Spleen (tissue), 13 donors: ENCODE measurements at places on chromosomes 7 and 10. TPM values are rescaled to one million over a fixed set of nuclear protein-coding genes. Genes with fewer than 3 reads are reported as not detected.

The DOCK4 gene
- 14.9 TPM for total RNA-seq

The AKR1B15 gene
- total RNA-seq = not detected

The NUTM2B gene
- total RNA-seq = 2.6 TPM

DNA sequence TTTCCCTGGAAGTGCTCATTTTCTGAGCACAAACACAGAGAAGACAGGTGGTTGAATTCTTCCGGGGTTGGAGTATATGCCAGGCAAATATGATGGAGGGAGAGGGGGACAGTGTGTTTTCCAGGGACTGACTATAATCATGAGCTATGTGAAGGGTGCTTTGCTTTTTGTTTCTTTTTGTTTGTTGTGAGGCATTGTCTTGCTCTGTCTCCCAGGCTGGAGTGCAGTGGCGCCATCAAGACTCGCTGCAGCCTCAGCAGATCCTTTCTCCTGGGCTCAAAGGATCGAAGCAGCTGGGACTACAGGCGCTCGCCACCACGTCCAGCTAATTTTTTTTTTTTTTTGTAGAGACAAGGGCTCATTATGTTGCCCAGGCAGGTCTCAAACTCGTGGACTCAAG, 47.3 kb upstream of the CPN1 start:
- H3K4me3 ChIP-seq = no peak overlapping the region
- no peaks in the 10 kb centered on the region for H3K4me1 ChIP-seq
- peak overlapping the region; percentile 51 for H3K27ac ChIP-seq
- no peaks in the 10 kb centered on the region for H3K36me3 ChIP-seq

DNA sequence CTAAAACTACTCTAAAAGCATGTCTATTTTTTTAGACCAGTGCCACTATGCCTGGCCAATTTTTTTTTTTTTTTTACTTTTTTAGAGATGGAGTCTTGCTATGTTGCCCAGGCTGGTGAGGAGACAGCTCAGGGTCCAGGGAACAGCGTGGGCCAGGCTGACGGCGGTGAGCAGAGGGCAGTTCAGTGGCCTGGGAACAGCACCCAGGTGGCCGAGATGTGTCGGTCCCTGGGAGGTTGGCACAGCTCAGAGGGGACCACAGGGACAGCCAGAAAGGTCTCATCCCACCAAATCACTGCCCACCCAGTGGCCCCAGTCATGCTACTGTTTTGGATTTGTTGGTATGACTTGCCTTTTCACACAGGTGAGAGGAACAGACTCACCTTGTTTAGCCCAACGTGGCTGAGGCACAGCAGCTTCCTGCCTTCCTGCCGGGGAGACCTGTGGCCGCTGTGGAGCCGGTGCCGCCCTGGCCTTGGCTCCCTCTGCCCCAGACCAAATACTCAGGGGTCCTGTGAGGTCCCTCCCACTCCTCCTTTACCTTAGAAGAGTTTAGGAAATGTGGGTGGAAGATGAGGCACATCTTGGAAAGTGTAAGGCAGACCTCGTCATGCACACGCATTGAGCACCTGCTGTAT, 109.6 kb downstream of the PTPRE start:
- no peak overlapping the region for H3K27ac ChIP-seq
- no peak overlapping the region for H3K4me3 ChIP-seq
- H3K27me3 ChIP-seq = no peaks in the 10 kb centered on the region
- peaks cover 1% of the 10 kb centered on the region for H3K4me1 ChIP-seq
- H3K36me3 ChIP-seq = no peaks in the 10 kb centered on the region

DNA sequence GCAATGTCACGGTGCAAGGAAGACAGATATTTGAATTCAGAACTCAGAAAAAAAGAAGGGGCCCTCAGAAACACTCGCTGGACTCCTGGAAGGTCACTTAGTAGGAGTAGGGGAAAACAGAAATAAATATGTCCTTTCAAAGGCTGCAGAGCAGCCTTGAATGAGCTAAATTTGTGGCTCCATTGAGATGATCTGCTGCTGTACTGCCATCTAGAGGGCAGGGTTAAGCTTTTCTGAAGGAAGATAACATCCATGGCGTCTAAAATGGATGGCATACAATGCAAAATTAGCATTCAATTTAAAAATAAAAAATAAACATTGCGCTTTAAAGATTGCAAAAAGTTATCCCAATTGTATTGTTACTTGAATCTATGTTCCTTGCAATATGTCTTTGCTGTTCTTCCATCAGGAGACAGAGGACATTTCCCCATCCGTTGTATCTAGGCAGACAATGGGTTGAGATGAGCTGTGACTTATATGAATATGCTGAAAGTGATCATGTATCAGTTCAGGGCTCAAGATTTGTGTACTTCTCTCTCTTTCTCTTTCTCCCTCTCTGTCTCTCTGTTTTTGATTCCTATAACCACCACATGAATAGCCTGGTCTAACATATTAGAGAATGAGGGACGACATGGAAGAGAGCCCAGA, 642.2 kb downstream of the SH2D4B start:
- DNase-seq = no peak
- no peaks in the 10 kb centered on the region for H3K4me1 ChIP-seq
- H3K36me3 ChIP-seq = no peaks in the 10 kb centered on the region
- no peak overlapping the region for H3K27ac ChIP-seq

- peaks cover under 1% of the 10 kb centered on the region for H3K4me1 ChIP-seq
- H3K4me3 ChIP-seq = no peak overlapping the region
- no peaks in the 10 kb centered on the region for H3K27me3 ChIP-seq
- H3K36me3 ChIP-seq = no peaks in the 10 kb centered on the region
- DNase-seq = no peak
- no peak overlapping the region for H3K27ac ChIP-seq
Measured at GRCh38 chr7:116854132-116854531, 8.3 kb upstream of the CAPZA2 start.

DNA sequence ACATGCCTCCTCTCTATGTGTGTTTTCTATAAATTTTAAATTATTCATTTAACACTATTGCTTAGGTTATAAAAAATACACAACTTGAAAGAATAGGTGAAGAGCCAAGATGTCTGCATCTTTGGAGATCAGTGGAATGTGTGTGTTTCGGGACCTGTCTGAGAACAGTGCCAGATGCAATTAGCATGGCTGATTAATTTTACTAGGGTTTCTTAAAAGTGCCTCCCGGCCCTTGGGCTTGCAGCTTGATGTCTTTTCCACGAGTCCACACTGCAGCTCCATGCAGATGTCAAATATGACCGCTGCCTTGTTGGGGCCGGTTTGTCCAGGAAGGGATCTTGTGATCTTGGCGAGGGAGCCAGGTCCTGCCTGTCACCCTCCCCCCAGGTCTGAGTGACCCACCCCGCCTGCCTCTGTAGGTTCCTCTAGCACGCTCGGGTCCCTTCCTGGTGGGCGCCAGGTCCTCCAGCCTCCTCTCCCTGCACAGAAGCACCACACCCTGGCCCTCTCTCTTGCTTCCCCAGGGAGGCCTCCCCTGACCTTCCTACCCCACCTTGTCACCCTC, 20.7 kb downstream of the LHPP start:
- H3K4me3 ChIP-seq = no peak overlapping the region
- H3K36me3 ChIP-seq = no peaks in the 10 kb centered on the region
- H3K4me1 ChIP-seq = no peaks in the 10 kb centered on the region
- no peak overlapping the region for H3K27ac ChIP-seq
- peak; percentile 62 for DNase-seq
- H3K27me3 ChIP-seq = no peaks in the 10 kb centered on the region

DNA sequence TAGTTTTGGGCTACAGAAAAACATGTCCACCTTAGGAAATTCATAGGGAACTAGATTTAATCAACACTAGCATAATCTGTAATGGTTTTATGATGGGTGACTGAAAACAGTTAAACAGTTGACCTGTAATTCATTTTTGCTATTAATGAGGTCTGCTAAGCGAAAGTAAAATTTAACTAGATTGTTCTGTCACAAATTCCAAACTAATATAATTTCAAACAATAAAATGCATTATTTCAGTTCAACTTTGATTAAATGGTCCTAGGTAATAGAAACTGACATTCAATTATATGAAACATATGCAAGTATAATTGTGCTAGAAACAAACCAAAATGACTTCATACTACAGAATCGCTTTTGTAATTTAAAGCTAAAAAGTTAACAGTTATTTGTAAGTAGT, 6.9 kb downstream of the NOC3L start:
- H3K4me3 ChIP-seq = no peak overlapping the region
- H3K4me1 ChIP-seq = no peaks in the 10 kb centered on the region
- no peaks in the 10 kb centered on the region for H3K27me3 ChIP-seq
- no peak for DNase-seq

- no peak overlapping the region for H3K4me3 ChIP-seq
Measured at GRCh38 chr7:131935180-131935579, 378.8 kb upstream of the PODXL start.

DNA sequence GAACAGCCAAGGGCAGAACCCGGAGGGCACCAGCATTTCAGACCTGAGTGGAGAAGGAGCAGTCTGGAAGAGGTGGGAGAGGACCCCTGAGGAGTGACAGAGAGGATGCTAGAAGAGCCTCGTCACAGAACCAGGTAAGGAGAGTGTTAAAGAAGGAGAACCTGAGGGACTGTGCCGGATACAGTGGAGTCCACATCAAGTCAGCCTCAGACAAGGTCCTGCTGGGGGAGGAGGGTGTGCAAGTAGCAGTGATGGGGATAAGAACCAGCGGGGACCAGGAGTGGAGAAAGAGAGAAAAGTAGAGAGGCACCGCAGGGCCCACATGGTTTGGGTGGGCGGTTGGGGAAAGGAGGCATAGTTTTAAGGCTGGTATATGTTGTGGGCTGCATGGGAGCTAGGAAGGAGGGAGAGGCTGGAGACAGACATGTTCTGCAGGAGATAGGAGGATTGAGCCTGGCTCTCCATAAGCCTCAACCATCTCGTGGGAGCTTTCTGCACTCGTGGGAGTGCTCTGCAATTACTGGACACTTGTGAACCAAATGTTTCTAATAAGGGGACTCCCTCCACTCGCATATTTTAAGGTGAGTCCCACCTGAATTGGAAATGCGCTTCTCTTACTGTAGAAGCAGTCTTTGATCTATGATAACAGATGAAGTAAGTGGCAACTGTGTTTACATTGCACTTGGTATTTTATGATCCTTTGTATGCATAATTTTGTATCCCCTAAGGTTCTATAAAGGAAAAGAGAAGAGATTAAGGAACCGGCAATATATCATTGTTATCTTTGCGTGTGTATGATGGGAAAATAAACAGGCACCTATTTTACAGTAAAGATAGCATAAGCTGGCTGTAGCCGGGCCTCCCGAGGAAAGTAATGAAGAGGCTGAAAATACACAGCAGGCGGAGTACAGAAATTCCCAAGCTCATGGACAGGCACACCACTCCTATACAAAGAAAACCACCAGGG, 154.8 kb downstream of the ADAM12 start:
- no peak for DNase-seq
- no peaks in the 10 kb centered on the region for H3K27me3 ChIP-seq
- no peak overlapping the region for H3K4me3 ChIP-seq
- H3K36me3 ChIP-seq = no peaks in the 10 kb centered on the region

- H3K27ac ChIP-seq = peak overlapping the region; percentile 87
- no peak for DNase-seq
- H3K4me1 ChIP-seq = peaks cover 26% of the 10 kb centered on the region
Measured at GRCh38 chr7:107166736-107167426, 1.9 kb upstream of the HBP1 start.

DNA sequence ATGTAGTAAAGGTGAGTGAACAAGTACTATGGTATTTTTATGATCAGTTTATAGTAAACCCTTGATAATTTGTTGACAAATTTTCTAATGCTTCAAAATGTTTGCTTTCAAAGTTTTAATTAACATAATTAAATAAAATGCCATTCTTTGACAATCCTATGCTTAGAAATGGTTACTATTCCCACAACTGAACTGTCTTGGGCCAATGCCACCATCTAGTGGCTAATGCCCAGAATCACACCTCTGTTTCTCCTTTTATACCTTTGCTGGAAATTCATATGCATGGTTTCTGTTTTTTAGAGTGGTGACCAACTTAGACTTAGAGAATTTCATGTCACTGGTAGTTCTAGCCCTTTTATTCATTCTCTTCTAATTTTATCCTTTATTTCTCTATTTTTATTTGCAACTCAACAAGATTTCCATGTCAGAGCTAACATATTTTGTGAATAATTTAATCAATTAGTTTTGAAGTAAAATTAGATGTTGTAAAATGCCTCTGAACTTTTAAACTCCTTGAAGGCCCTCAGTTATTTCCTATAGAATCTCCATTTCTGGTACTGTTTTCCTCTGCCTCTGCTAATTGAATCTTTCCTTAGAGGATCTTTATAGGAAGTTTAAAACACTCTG, 31.1 kb downstream of the PCGF5 start:
- DNase-seq = peak; percentile 16
- H3K27me3 ChIP-seq = no peaks in the 10 kb centered on the region
- no peaks in the 10 kb centered on the region for H3K4me1 ChIP-seq
- H3K27ac ChIP-seq = no peak overlapping the region
- H3K4me3 ChIP-seq = no peak overlapping the region

DNA sequence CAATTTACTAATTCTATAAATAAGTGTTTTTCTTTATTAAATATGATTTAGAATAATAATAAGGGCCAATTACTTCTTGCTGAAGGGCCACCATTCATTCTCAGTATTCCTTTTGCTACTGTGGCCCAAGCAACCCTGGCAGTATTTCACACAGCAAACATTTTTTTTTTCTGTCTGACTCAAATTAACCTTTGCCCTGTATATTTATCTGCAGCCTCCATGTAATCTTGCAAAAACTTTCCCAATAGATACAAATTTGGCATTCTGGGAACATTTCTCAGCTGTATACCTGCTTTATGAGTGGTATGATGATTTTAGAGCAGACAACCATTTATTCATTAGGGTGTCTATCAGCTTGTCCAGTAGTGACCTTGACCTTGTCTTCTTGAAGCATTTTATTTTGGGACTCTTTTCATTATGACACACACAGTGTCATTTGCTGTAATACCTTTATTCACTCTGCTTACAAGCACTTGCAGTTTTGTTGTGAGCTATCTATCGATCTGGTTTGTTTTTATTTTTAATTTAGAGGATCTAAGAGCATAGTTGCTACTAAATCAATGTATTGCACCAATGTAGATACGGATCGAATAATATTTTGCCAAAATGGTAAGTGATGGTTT, 159.7 kb upstream of the PLXDC2 start:
- H3K36me3 ChIP-seq = no peaks in the 10 kb centered on the region
- no peak for DNase-seq
- H3K27ac ChIP-seq = no peak overlapping the region
- no peaks in the 10 kb centered on the region for H3K4me1 ChIP-seq

- H3K27ac ChIP-seq = peak overlapping the region; percentile 94
- no peaks in the 10 kb centered on the region for H3K27me3 ChIP-seq
- H3K4me3 ChIP-seq = peak overlapping the region; percentile 90
- peak; percentile 93 for DNase-seq
- H3K36me3 ChIP-seq = no peaks in the 10 kb centered on the region
Measured at GRCh38 chr10:119205894-119206602, 1.3 kb upstream of the GRK5 start.

DNA sequence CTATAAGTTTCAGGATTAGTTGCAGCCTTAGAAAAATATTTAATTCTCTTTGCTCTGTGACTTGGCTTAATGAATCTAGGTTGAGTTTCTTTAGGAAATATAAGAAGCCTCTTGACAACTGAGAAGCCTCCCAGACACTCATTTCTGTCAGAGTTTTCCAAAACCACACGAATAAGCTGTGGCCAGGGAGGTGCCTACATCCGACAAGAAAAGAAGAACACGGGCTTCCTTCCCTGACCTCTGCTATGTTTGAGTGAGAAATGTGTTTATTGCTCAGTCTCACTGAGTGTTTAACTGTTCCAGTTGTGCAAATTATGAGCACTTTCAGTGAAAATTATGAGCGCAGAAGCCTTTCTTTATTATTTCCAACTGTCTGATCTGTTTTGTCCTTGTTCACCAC, 105.0 kb downstream of the TRIL start:
- no peak overlapping the region for H3K4me3 ChIP-seq

GRCh38 chr10:88246675-88247074, 336.4 kb downstream of the RNLS start:
- H3K27me3 ChIP-seq = no peaks in the 10 kb centered on the region
- peaks cover 19% of the 10 kb centered on the region for H3K4me1 ChIP-seq
- no peak overlapping the region for H3K4me3 ChIP-seq
- no peaks in the 10 kb centered on the region for H3K36me3 ChIP-seq
- H3K27ac ChIP-seq = no peak overlapping the region
- no peak for DNase-seq
